ENCODE measurements at places on chromosomes 12 and 14.

- no peak for DNase-seq
Measured at GRCh38 chr12:70317781-70318180, 48.3 kb upstream of the KCNMB4 start.

DNA sequence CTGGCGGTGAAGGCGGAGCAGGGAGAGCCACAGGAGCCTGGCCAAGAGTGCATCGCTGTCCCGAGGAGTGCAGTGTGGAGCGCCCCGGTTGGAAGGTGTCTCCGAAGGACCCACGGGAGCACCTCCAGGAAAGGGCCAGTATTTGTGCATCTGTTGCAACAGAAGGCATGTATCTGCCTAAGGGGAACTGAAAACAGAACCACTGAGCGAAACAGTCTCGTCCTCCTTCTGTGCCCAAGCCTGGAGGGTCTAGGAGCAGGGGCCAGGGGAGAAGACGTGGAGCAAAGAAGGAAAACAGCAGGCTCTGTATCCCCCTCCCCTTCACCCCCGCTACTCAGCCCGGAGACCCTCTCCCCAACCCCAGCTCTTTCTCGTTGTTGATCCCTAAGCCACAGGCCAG, 5.3 kb upstream of the LRRC10 start:
- DNase-seq = no peak

GRCh38 chr12:87676731-87677130, 352.5 kb downstream of the C12orf50 start:
- DNase-seq = no peak

DNA sequence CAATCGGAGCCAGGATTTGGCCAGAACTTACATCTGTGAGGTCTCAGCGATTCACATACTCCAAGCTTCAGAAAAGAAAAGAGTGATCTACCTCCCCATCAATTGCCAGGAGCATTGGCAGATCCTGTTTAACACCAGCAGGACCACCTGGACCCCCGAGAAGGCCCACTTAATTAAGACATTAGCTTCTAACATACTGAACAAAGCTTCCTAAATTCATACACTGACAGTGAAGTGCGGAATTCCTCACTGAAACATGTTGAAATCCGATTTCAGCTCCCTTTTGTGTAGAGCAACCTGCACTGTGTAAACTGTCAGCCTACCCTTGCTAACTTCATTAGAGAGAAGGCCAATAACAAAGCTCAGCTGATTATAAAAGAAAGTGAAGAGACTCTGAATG, 274.0 kb downstream of the NOVA1 start:
- DNase-seq = no peak

DNA sequence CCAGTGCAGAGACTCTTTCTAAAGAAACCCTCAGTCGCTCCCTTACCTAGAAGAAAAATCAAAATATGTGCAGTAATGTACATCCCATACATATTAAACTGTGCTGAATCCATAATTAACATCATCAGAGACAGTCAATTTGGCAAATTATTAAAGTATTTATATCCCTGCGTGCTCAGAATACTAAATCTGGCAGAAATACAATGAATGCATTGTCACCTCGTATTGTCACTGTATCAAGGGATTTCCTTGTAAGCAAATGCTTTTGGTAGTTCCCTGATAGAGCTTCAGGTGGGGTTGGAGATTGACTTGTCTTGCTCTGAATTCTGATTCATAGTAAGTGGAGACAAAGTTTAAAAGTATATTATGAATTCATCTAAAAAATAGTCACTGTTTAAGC, 319.1 kb downstream of the PPFIA2 start:
- no peak for DNase-seq

GRCh38 chr12:49971141-49971540, 1.6 kb upstream of the AQP6 start:
- DNase-seq = no peak

DNA sequence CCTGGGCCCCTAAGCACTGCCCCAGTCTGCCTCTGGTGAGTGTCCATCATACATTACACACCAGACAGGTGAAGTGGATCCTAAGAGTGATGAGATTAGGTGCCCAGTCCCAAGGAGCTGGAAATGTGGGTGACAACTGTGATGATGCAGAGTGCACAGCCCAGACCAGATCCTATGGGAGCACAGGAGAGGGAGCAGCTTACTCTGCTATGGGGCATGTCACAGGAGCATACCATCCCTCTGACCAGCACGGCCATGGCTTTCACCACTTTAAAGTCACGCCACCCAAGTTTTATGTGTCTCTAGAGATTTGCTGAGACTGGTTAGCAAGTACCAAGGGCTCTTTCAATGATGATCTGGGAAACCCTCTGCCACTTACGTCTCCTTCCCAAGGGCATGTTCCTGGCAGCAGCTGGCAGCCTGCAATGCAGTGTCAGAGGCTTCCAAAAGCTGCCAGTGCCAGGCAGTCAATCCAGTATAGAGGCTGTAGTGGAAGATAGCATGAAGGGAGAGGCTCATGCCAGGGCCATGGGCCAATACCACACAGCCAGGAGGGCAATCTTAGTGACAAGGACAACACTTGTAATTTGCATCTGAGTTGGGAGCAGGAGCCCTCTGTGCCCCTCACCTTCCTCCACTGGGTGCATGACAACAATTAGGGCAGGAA, 40.2 kb downstream of the STAB2 start:
- DNase-seq = no peak

- no peak for DNase-seq
Measured at GRCh38 chr12:6085841-6086240, 38.6 kb downstream of the VWF start.

DNA sequence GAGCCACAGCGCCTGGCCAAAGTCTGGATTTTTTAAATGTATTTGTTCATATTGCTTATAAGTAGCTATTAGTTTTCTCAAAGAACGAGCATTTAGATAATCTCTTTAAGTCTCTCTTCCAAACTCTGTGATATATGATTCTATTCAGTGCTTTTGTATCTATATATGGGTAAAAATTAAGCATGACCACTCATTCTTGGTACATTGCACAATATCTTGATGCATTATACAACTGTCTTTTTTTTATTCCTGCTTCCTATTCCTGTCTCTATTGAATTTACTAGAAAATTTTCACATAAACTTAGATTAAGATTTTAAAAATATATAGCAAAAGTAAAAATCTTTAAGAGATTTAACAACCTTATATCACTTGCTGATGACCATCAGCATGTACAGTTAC, 29.1 kb downstream of the SOCS2 start:
- DNase-seq = no peak

DNA sequence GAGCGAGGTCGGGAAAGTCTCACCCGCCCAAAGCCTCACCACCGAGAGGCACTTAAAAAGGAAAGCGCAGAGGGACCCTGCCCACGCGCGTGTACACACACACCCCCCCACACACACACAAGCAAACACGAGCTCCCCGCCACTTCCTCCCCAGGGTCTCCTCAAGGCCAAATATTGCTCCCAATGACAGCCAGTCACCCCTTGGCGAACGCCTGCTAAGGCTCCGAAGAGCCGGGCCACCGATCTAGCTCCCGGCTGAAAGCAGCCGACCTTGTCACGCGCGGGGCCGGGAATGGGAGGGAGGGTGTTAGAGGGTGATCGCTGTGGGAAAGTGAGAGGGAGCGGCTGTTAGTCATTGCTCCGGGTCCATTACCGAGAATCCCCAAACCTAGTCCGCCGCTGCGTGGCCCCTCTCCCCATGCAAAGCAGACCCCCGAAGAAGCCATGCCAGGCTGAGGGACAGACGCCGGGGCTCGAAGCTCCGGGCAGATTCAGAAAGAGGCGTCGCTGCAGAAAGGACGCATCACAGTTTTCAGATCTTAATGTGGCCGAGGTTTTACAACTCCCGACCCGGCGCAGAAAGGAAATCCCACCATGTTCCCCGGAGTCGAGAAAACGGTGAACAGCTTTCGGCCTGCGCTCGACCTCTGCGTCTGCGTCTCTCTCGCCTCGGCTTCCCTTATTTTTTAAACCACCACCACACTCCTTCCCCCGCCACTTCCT, 2.6 kb downstream of the BMP4 start:
- no peak for DNase-seq

DNA sequence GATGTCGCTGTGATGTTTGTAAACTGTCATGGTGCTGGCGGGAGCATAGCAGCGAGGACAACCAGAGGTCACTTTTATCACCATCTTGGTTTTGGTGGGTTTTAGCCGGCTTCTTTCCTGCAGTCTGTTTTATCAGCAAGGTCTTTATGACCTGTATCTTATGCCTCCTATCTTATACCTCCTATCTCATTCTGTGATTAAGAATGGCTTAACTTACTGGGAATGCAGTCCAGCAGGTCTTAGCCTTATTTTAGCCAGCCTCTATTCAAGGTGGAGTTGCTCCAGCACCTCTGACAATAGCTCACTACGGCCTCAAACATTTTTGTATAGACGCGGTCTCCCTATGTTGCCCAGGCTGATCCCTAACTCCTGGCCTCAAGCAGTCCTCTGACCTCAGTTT, 53.7 kb downstream of the B4GALNT3 start:
- DNase-seq = no peak

DNA sequence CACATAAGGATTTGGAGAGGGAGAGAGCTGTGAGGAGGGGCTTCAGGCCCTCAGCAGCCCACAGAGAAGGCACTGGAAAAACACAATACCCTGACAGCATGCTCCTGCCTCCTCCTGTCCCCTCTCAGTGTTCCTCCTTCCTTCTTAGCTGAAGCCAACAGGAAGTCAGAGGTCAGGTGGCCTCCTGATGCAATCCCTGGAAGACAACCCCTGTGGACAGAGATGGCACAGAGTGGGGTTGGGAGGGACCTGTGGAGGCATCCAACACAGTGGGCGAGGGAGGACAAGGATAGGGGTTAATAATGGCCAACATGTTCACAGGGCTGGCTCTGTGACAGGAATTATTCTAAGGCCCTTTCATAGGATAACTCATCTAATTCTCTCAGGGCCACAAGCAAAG, 15.4 kb upstream of the IFI27L2 start:
- no peak for DNase-seq

DNA sequence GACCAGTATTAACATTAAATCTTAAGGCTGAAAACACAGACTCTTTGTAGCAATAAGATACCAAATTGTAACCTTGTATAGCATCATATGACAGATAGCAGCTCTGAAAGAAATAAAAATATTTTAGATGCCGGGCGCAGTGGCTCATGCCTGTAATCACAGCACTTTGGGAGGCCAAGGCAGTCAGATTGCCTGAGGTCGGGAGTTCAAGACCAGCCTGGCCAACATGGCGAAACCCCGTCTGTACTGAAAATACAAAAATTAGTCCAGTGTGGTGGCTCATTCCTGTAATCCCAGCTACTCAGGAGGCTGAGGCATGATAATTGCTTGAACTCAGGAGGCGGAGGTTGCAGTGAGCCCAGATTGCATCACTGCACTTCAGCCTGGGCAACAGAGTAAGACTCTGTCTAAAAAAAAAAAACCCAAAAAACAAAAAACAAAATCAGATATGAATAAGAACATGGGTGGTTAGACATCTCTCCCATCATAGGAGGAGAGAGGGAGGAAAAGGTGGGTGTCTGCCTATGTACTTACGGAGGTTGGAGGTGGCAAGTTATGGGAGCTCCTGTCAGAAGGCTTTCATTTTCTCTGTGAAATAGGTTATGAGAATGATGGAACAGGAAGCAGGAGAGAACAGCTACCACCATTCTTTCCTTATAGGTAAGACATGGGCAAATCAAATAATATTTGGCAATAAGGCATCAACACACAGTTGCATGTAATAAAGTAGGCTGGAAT, 7.6 kb upstream of the HEBP1 start:
- no peak for DNase-seq

DNA sequence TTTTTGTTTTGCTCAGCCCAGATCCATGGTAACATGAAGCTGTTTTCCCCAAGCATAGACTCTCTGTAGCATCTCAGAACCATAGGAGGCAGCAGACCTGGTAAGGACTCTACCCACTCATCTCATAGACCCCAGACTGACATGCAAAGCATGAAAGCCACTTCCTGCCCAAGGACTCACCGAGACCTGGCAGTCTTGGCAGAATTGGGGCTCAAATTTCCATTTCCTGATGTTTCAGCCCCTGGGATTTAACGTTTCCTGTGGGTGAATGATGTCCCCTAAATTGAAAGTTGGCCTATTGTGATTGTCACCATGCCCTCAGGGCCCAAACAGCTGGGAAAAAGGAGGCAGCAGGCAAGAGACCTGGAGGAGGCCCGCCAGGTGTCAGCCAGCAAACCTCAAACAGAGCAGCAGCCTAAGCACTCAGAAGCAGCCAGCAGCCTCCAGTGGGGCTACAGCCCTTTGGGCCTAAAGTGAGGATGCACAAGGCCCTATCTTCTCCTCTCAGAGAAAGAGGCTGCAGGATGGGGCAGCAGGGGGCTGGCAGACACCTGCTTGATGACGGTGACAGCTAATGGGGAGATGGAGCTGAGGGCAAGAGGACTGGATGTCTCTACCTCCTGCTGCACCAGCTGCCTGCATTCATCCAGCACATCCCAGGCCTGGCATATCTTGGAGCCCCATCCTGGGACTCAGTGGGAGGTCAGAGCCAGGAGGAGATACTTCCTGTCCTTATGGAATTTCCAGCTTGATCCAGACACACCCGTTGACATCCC, 8.5 kb downstream of the KRT85 start:
- DNase-seq = no peak

DNA sequence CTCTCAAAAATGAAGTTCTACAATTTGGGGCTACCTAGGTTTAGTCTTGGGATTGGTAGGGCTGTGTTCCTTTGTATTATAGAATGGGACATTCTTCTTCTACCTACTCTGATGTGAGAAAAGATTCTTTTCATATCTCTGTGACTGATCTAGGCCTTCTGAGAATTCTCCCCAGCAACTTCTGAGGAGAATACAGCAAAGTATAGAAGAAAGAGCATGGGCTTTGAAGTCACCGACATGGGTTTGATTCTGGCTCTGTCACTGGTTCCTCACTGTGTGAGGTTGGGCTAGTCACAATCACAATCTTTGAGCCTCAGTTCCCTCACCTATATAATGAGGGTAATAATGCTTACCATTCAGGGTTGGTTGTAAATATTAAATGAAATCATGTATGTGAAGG, 5.0 kb downstream of the ATN1 start:
- no peak for DNase-seq

DNA sequence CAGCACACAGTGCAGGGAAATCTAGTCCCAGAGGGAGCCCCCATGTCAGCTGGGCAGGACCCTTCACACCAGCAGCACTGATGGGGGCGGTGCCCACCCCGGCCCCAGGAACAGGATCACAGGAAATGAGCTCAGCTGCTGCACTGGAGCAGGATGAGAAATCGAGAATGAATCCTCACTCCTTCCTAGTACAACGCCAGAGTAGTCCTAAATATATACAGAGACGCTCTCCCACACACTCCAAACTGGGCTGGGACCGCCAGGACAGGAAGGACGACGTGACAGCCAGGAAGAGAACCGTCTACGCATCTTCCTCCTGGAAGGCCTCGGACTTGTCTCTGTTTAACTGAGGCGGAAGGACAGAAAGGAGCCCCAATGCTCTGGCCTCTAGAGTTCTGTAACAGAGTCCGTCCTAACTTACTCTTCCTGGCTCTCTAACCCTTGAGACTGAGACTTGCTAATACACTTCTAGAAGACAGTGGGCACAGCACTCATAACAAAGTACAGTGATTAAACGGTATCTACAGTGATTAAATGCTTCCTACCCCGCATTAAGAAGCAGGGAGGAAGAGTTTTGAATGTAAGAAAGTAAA, 33.4 kb downstream of the CDC42BPB start:
- no peak for DNase-seq

GRCh38 chr14:22517117-22517720, 71.8 kb downstream of the DAD1 start:
- DNase-seq = no peak

Data from GOT3 (cell line).